EL (cell line): ENCODE measurements at places on chromosomes 2 and 18.
A peak's percentile ranks its signal among the peaks of the same experiment; 100 is the strongest.

GRCh38 chr2:29261003-29261402, 145.8 kb downstream of the CLIP4 start:
- no peak for DNase-seq

GRCh38 chr2:38626326-38627035, 23.8 kb upstream of the HNRNPLL start:
- DNase-seq = no peak

DNA sequence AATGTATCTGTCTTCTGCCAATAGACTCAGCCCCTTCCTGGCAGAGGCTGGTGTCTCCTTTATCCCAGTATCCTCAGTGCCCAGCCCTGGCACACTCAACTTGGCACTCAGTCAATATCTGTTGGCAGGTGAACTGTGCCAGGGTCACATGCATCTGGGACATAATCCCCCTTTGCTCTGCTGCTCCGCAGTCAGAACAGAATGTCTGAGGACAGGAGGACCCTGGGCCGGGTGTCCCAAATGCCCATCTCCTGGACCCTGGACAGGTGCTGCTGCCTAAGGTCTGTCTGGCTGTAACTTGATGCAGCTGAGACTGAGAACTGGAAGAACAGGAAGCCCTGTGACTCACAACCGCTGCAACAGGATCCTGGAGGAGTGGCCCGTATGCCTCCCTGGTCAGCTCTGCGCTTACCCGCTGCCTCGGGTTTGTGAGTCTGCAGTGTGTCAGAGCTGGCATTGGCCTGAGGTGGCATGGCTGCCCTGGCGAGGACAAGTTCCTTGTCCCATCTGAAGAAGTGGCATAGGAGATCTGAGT, 11.4 kb downstream of the HK2 start:
- DNase-seq = peak; percentile 92

GRCh38 chr18:46547520-46547919, 109.5 kb downstream of the LOXHD1 start:
- no peak for DNase-seq

DNA sequence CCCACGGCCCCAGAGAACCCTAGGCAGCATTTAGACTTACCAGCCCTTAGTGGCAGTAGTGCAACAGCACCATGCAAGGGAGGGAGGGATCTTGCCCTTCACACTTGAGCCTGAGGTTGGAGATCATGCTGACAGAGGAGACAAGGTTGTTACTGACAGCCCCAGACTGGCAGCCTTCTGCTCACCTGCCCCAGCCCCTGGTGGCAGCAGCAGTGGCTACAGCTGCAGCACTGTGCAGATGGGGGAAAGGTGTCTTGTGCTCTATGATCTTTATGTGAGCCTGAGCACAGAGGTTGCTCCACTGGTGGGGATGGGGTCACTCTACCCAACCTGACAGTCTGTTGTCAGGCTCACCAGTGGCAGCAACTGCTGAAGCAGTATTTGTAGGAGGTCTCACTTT, 501.2 kb upstream of the LRRTM4 start:
- no peak for DNase-seq

DNA sequence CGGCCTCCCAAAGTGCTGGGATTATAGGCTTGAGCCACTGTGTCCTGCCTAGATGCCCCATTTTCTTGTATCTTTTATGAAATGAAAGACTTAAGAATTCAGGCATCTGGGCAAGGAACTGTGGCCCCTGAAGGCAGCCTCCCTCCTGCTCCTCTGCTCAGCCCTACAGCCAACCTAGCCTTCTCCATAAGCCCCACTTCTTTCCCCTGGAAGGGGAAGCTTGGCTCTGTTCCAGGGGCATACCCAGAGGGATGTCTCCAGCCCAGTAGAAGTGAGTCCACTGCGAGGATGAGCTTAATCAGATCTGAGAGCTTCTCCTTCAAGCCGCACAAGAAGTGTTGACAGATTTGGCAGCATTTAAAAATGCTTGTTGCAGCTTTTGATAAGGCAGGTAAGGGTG, 39.7 kb downstream of the RHOB start:
- no peak for DNase-seq
